ENCODE measurements at places on chromosomes 7 and 10.

DNA sequence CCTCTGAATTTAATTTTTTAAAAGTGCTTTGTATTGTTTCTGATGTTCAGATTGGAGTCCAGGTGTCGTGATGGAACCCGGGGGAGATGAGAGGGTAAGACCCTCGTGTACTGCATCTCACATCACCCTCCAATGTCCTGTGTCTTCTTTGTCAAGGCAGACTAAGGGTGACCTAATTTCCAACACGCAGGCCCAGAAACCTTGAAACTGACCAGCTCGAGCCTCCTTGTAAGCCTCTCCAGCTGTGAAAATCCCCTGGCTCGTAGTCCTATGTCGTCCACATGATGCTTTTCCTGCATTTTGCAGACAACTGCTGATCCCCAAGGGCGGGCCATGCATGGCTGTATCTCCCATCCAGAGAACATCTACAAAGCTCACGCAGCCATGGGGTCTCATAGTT lies 220.2 kb downstream of the ARHGAP12 start:
- DNase-seq: no peak

DNA sequence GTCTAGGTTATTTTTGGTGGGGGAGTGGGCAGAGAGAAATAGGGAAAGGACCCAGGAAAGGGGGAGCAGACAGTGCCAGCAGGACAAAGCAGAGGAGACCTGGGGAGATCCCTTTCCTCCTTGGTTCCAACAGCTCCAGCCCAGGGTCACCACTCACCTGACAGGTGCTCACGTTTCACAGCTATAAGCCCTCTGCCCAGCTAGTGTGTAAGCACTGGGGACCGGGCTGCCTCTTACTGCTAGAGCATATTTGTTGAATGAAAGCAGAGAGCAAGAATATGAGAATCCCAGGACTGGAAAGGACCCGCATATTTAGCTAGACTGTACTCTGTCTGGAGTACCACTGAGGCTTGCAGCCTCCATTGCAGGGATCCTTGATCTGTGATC lies 6.7 kb downstream of the ZCCHC24 start:
- no peak for DNase-seq

GRCh38 chr10:33290321-33291052 lies 44.0 kb downstream of the NRP1 start:
- peak; percentile 33 for DNase-seq

GRCh38 chr7:106114716-106115383 lies 2.7 kb upstream of the SYPL1 start:
- no peak for DNase-seq

DNA sequence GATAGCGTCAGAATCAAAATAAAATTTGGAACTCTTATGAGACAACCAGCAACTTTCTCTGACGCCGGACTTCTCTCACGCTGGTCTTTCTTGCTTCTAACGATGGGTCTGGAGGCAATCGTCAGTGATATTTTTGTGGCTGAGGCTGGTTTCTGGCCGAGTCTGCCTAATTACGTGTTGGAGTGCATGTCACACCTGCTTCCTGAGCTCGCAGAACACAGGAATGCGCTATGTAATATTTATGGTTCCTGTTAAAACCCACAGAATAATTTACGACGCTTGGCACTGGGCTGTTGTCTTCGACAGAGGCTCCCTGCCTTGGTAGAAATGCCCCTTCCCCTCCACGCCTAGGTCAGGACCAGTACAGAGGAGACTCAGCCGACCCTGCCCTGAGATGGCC lies 64.9 kb downstream of the NPTX2 start:
- no peak for DNase-seq

GRCh38 chr7:139212133-139212532 lies 18.9 kb upstream of the UBN2 start:
- DNase-seq: no peak
